T-helper 1 cell (primary cell): ENCODE measurements at places on chromosomes 4 and X.

DNA sequence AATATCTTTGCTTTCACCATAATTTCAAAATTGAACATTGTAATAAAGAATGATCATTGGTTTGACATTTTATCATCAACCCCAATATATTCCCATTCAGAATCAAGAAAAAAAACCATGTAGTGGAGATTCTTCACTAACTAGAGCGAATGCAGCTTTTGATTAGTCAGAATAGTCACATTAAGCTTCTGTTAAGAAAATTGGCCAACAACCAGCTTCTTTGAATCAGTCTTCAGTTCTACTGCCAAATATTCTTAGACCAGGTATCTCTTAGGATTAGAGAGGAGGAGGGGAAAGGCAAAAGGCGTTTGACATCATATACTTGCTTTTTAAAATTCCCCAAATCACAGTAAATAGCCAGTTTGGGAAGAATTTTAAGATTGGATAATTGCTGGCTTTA lies 22.2 kb upstream of the TBC1D8B start:
- no peak for DNase-seq

DNA sequence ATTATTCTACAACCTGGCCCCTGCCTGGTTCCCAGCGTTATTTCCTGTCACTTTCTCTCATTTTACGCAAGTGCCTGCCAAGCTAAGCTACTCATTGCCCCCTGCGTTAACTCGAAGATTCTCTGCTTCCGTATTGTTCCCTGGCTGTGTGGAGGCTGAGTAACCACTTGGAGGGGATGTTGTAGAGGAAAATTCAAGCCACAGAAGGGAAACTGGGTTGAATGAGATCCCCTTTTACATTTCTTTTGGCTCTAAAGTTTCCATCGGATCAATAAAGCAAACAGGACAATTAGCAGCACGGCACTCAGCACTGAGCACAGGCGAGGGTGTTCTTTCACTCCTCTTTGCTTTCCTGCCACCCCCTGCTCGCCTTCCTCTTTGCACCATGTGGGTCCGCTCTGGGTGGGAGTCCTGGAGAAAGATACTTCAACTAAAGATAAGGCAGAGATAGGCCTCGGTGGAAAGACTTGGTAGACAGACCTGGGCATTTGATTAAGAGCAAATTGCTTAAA lies 4.2 kb upstream of the TMSB4X start:
- no peak for DNase-seq

DNA sequence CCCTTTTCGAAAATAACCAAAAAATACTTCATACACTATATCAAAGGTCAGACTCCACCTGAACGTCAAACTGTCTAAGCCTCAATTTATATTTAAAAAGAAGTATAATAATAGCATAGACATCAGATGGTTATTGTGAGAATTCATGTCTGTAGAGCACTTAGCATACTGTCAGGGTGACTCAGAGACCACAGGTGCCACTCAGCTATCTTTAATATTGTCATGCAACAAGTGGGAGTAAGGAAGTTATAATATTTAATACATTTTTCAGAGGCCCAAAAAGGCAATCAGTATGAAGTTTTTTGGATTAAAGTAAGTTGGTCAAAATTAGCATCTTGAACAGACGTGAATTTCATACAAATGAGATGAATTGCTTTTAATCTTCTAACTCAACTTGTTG lies 93.3 kb downstream of the PHOX2B start:
- DNase-seq: no peak

- DNase-seq: no peak
These were observed 11.9 kb upstream of the PDHA1 start for GRCh38 chrX:19331831-19332230.

DNA sequence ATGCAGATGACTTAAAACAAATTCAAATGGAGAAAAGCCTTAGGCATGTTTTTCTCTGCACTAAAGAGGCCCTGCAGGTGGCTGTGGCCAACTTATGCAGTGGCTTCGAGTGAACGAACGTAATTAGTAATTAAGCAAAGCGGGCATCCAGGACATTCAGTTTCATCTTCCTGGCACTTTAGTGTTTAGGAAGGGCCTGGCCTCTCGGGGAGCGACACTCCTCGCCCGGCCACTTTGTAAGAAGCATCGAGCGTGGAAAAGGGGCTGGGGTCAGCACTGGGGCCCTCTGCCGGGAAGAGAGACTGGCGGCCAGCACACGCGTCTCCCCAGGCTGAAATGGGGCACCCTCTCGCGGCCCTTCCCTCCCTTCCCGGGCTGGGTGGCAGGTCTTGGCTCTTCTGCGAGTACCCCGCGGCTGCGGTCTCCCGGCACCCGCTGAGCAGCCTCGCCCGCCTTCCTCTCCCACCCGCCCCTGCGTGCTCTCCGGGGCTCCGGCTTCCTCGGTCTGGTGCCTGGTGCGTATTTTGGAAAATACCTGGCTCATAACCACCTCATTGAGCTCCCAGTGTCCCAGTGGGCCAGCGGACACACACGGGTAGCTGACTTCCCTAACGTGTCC lies 677 bp upstream of the CYP4V2 start:
- DNase-seq: no peak

GRCh38 chr4:119266153-119266552 lies 53.6 kb downstream of the USP53 start:
- DNase-seq: no peak

DNA sequence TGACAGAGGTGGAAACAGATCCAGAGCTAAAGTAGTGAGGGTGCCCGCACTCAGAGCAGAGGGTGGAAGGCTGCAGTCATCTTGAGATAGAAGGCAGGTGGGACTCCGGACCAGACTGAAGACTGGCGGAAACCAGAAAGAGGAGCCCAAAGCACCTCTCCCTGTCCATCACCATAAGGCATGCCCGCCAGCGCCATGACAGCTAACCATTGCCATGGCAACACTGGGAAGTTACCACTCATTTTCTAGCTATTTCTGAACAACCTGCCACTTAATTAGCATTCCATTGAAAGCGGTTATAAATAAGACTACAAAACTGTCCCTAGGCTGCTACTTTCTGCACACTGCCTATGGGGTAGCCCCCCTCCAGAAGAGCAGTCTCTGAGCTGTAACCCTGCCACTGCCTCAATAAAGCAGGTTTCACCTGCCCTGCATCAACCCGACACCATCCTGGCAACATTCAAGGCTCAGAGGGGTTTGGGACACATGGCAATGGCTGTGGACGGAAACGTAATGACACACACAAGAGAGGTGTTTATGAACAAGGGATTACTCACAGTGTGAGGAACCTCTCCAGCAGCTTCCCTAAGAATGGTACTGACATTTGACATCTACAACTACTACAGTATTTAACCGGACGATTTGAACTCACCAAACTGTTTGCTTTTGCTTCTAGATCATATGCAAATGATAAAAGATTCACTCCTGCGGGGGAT lies 27.8 kb upstream of the FGFBP2 start:
- DNase-seq: no peak

- DNase-seq: no peak
These were observed 2334.0 kb downstream of the PCDH7 start for GRCh38 chr4:33054161-33054560.

DNA sequence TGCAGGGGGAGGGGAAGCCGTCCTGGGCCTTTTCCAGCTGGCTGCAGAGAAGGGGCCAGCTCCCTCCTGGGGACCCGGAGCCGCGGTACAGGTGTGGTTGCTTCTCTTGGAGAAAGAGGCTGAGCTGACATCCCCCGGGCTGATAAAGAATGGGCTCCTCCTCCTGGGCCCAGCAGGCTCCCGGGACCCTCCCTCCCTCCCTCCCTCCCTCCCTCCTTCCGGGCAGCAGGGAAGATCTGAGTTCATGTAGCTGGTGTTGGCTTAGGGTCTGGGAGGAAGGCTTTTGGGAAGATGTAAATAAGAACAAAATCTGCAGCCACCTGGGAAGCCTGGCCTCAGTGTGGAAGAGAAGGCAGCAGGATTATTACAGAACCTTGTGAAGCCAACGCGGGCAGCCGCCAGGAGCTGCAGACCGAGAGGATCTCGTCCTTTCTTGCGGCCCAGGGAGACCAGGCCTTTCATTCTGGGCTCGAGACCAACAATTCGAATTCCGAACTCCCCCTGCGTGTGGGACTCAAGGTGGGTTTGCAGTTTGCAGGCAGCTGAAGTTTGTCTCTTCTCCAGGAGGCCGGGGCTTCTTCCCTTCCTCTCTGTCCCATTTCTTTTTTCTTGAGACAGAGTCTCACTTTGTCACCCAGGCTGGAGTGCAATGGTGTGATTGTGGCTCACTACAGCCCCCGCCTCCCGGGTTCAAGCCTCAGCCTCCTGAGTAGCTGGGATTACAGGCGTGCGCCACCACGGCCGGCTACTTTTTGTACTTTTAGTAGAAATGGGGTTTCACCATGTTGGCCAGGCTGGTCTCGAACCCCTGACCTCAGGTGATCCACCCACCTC lies at the start of gene PLCXD1:
Gene PLCXD1 (plus strand): TSS at position 216 of the 834 bp plus-strand sequence. CDS start 2,807 bp downstream, outside the sequence.
- no peak for DNase-seq

GRCh38 chr4:147139455-147140198 lies 194.0 kb upstream of the TTC29 start:
- DNase-seq: no peak

DNA sequence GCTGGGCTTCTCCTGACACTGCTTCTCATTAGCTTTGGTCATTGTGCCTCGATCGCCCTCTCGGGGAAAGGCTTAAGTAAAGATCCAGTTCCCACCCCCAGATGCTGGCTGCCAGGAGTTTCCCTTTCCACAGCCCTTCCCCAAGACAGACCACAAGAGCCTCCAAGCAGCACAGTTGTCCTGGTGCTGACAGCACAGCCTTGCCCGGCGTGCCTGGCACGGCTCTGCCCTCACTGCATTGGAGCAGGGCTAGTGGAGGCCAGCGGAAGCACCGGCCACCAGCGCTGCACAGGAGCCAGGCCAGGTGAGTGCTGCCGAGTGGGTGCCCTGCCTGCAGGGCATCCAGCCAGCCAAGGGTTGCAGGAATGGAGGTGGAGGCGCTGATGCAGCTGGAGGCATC lies 9.7 kb upstream of the MSANTD1 start:
- DNase-seq: no peak

- no peak for DNase-seq
These were observed 291.1 kb downstream of the TRIML1 start for GRCh38 chr4:188430384-188430783.

DNA sequence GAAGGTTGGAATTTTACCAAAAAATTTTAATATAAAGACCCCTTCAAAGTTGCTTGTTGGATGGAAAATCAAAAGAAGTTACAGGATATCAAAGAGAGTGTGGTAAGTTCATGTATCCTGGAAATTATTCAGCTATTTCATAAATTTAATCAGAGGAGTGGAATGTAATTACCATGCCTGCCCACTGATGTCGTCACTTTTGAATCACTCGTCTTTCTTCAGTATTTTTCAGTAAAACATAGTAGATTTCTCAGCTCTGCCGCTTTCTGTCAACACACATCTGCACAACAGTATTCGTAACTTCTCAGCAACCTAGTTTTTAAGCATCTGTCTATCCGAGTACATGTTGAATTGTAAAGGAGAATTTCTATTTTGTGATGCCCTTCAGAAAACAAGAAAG lies 2163.0 kb upstream of the AGA start:
- DNase-seq: no peak
